ENCODE measurements at places on chromosomes 7 and 10.

DNA sequence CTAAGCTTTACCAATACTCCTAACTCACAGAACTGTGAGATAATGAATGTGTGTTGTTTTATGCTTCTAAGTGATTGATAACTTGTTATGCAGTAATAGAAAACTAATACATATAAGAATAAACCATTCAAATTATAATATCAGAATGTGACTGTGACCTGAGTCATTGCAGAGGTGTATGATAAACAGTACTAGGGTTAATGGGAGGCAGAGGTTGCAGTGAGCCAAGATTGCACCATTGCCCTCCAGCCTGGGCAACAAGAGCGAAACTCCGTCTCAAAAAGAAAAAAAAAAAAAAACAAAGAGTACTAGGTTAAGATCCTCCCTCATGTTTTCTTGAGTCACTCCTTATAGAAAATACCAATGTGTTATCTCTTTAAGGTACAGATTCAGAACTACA lies 950.3 kb downstream of the SORCS1 start:
- DNase-seq: no peak

DNA sequence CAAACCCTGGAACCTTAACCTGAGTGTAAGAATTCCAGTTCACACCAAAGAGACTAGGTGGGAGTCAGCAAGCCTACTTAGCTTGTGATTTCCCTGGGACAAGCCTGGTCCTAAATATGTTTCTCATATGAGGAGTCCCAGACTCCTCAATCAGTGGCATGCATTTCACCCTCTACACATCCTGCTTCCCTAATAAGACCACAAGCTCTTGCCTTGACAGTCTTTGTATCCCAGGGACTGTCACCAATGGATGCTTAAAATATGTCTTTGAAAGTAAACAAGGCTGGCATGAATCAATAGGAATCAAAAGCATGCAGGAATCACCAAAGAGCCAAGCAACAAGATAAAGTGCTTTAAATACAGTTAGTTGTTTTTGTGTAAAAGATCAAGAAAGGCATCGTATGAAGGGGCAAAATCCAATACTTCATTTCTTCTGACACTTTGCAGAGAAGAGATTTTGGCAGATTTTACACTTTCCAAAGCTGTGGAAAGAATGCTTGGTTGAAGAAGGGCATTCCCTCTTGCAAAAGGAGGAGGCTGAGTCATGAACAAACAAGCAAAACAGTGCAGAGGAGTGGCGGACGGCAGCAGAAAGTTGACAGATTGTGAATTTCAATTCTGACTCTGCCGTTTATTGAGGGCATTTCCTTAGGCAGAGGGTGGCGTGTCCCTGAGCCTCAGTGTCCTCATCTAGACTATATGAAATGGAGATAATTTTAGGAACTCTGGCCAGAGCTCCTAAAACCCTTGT lies 8.5 kb upstream of the NFE2L3 start:
- no peak for DNase-seq

GRCh38 chr7:141693082-141693481 lies 8.9 kb downstream of the DENND11 start:
- no peak for DNase-seq

DNA sequence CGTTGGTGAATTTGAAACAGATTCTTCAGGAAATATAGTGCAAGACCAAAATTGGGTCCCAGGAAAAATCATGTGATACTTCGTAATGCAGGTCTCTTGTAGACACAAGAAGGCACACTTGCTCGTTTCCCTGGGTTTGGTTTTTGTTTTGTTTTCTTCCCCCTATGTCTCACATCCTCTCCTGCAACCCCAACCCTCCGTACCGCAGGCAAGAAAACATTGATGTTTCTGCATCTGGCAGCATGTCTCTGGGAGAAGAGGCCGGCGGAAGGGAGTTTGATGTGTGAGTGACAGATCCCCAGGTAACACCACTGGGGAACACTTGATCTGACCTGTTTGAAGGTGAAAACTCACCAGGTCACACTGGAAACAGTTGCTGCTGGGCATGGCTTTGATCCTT lies 718.5 kb downstream of the AUTS2 start:
- DNase-seq: no peak

- no peak for DNase-seq
Measured at GRCh38 chr7:68828575-68828974, 769.7 kb upstream of the AUTS2 start.

GRCh38 chr7:23467806-23468525 lies 2.3 kb downstream of the IGF2BP3 start:
- no peak for DNase-seq
